AG09319 (cell line): ENCODE measurements at places on chromosomes 16 and 17.

DNA sequence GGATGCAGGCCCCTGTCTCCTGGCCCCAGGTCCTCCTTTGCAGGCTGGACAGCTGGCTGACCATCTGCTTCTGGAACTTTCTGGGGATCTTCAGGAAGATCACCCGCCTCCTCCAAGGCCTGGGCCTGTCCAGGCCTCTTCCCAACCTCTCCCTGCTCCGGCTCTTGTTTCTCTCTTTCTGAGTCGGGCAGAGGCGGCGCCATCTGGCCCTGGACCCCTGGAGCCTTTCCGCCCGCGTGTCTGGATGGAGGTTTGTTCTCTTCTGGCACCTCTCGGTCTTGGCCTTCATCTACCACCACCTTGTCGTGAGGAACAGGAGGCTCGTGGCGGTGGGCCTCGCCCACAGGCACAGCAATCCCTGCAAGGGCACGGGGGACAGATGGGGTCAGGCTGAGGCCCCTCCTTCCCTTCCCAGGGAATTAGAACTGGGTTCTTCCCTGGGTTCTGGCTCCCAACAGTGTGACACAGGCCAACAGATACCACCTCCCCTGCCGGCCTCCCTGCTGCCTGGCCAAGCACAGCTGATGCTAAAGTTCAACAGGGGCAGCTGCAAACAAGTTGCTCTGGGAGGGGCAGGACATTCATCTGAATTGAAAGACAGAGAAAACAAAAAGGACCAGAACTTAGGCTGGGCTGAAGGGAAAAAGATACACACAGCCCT, 13.3 kb downstream of the NDUFAF8 start:
- DNase-seq = no peak

DNA sequence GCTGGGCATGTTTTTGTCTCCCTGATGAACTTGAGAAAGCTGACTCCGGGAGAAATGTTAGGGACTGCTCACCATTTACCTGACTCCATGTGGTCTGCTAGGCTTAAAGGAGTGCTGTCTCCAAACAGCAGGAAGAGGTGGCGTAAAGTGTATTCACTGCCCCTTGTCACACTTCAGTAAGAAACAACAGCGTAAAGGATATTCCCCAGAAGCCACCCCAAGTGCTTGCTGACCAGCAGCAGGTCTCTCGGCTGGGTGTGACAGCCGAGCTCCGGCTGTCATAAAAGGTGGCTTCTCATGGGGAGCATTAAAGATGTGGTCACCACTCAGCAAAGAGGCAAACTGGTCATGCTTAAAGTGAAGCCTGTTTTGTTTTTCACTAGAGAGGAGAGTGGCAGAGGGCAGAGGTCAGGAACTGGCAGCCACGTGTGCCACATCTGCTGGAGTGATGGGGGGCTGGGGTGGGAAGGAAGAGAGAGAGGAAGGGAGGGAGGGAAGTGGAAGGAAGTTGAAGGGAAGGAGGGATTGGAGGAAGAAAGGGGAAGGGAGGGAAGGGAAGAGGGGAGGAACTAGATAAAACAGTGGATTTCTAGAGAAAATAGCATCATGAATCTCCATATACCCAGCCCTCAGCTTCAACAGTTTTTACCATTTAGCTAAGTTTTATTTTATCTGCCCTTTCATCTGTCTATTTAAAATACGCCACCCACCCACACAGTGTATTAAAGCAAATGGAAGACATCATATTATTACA, 119.3 kb downstream of the CLEC16A start:
- no peak for DNase-seq

GRCh38 chr17:78237401-78238012, 6.1 kb downstream of the TMEM235 start:
- no peak for DNase-seq

GRCh38 chr17:80097844-80098691, 3.3 kb upstream of the GAA start:
- DNase-seq = no peak

DNA sequence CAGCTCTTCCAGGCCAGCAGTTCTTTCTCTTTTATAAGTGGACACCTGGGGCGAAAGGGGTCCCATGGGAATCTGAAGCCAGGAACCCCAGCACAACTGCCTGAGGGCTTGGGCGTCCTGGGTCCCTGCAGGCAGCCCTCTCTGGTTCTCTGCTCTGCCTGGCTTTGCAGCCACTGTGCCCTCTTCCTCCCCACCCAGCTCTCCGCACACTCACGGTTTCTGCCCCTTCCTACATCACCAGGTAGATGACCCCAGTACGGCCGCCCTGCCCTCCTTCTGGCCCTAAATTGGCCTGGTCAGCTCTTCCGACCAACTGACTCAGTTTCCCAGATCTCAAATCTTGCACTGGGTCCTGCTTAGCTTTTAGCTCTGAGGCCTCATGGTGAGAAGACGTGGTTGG, 225.3 kb downstream of the KATNIP start:
- DNase-seq = no peak

GRCh38 chr17:43367737-43368242, 31.0 kb upstream of the ARL4D start:
- DNase-seq = peak; percentile 81

DNA sequence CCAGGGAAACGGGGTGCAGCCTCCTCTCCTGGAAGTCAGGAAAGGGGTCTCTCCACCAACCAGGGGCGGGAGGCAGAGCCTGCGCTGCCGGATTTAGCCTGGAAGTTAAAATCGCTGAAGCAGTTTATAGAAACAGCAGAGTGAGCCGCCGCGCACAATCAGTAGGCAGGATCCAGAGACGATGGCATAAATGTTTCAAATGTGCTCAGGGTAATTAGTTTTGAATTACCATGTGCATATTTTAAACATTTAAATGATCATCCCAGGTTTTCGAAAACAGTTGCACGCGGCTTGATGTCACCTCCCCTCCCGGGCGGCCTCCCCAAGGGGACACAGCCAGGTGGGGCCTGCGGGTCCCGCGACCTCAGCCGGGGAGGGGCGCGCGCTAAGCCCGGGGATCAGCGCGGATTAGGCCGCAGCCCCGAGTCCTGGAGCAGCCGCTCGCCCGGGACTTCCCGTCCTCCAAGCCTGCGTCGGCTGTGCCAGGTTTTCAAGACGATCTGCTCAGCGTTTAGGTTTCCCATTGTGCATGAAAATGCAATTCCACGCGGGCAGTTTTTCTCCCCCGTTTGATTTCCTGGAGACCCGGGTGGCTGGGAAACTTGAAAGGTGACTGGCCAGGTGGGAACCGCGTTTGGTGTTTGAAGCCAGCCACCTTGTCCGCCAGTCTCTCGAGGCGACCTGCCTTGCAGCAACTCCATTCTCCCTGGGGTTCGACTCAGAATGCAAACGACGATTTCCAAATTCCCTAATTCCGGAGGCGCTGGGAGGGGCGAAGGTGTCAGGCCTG, 78.3 kb downstream of the RPA1 start:
- DNase-seq = no peak

DNA sequence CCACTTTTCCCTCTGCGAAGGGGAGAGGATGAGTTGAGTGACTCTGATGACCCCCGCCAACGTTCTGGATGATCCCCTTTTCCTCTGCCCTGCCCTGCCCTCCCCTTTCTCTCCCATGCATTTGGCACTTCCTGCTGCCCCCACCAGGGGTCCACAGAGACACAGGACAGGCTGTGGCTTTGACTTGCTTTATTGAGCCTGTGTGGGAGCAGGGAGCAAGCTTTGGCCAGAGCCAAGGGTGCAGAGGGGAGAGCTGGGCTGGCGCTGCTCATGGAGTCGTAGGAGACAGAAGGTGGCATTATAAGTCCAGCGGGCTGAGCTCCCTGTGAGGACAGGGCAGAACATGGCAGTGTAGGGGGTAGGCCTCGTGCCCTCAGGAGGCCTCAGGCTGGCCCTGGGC, 1.6 kb downstream of the PPY start:
- DNase-seq = no peak

DNA sequence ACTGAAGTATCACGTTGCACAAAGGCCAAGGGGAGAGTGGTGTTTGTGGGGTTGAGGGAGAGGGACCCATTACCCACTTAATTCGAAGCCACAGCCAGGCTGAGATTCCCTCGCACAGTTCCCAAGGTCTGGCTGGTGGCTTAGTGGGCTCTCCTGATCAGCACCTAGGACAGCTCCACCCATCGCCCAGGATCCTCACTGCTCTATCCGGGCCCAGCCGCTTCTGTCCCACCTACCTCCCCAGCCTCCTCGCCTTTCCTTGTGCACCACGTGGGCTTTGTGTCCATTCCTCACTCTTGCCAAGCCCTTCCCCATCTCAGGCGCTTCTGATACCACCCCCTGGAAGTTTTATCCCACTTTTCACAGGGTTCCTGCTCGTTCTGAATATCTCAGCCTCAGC, 163.5 kb downstream of the CCT6B start:
- no peak for DNase-seq

DNA sequence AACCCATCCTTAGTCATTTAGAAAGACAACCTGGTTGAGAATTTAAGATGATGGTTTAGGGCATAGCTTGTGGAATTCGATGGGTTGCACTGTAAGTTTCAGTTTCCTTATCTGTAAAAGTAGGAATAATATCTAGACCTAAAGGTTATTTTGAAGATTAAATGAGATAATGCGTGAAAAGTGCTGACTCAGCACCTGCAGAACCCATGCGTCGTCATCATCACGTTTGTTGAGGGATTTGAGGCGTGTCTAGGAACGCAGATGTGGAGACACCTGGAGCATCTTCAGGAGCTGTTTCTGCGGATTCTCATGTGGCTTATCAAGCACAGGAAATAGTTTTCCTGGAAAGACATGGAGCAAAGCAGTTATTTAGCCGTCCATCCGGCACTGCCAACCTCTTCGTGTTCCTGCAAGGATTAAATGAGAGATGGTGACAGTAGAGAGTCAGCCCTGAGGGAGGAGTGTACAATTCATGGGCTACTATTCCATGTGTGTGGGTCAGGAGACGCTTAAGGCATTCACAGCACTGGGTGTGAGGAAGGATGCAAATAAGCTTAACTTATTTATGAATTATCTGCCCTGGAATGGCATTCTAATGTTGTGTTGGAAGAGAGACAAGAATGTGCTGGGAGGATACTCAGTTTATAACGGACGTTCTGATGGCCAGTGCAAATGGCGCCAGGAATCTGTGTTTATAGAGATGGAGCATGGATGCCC, 536.1 kb downstream of the MAF start:
- DNase-seq = no peak

DNA sequence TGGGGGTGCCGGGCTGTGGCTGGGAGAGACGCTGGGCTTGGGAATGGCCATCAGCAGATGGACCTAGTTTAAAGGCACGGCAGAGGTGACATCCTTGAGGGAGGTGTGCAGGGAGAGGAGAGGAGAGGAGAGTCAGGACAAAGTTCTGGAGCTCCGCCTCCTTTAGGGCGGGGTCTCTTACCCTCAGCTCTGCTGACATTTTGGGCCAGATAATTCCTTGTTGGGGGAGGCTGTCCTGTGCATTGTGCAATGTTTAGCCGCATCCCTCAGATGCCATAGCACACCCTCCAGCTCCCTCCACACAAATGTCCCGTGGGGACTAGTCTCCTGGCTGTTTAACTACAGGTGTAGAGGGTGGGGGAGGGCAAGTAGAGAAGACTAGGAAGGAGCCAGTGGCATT, 48.3 kb downstream of the ARHGAP23 start:
- no peak for DNase-seq

DNA sequence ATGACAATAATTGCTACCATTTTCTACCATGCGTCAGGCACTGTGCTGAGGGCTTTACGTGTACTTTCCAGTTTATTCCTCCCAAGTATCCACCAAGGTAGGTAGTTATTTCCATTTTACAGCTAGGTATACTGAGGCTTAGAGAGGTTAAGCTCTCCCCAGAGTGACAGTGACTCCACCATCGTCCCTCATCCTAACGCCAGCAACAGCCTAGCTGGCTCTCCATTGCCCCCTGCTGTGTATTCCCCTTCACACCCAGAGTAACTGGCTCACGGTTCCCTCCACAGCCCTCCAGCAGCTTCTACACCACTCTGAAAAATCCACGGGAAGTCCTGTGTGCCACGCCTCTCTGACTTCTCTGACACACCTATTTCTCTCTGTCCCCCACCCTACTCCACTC, 7.1 kb upstream of the ASGR1 start:
- no peak for DNase-seq

GRCh38 chr16:86970279-86970678, 346.9 kb downstream of the C16orf95 start:
- no peak for DNase-seq

GRCh38 chr17:4195306-4195705, 52.3 kb downstream of the CYB5D2 start:
- DNase-seq = no peak

DNA sequence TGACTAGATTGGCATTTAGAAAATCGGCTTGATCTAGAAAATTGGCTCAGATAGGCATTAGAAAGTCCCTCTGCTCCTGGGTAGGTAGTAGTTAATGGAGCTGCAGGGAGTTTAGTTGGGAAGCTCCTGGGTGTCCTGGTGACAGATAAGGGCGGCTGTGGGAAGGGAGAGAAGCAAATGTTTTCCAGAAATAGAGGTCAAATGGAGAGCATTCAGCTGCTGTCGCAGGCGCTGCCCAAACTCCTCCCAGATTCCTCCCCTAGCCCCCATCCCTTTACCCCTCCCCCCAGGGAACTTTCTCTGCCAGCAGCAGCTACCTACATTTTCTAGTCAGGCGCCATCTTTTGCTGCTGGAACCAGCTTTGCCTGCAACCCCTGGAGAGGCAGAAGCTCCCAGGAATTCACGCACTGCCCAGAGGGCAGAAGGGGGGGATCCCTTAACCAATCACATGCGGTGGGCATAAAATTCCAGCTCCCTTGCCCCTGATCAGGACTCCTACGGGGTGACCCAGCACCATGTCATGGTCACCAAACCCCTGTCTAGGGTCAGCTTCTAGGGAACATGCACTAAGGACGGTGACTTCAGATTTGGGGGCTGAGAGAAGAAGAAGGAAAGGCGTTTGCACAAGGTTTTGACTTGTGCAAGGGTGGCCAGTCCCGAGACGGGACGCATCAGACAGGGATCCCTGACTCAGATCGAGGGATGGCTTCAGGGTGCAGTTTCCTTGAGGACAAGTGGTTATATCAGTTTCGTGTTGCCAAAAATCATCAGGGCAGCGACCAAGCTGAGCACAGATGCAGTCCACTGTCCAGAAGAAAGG, 43.8 kb downstream of the SOCS1 start:
- no peak for DNase-seq

DNA sequence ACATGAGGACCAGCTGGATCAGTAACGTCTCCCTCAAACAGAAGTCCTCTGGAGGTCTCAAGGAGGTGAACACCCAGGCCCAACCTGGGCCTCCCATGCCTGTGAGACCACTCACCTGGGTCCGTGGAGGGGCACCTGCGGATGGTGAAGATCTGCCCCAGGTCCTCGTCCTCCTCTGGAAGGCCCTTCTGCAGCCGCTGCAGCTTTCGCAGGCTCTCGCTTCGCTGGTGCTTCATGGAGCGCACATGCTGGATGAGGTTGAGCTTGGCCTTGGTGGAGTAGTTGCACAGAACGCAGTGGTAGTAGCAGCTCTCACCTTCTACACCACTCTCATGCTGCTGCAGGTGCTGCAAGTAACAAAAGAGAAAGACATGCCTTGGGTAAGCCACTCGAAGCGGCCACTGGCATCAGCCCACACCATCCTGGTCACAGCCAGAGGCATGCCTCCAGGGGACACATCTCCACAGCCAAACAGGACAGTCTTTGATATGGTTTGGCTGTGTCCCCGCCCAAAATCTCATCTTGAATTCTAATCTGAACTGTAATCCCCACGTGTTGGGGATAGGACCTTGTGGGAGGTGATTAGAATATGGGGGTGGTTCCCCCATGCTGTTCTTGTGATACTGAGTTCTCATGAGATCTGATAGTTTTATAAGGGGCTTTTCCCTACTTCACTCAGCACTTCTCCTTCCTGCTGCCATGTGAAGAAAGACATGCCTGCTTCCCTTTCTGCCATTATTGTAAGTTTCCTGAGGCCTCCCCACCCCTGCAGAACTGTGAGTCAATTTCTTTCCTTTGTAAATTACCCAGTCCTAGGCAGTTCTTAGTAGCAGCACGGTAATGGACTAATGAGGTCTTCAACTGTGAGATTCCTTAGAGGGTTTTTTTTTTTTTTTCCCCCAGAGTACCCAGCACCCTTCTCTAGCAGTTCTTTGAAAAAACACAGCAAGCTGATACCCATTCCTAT, 158.0 kb downstream of the ZFHX3 start:
- no peak for DNase-seq
